A549 (cell line): ENCODE measurements at places on chromosomes 7 and 10.
A peak's percentile ranks its signal among the peaks of the same experiment; 100 is the strongest.

DNA sequence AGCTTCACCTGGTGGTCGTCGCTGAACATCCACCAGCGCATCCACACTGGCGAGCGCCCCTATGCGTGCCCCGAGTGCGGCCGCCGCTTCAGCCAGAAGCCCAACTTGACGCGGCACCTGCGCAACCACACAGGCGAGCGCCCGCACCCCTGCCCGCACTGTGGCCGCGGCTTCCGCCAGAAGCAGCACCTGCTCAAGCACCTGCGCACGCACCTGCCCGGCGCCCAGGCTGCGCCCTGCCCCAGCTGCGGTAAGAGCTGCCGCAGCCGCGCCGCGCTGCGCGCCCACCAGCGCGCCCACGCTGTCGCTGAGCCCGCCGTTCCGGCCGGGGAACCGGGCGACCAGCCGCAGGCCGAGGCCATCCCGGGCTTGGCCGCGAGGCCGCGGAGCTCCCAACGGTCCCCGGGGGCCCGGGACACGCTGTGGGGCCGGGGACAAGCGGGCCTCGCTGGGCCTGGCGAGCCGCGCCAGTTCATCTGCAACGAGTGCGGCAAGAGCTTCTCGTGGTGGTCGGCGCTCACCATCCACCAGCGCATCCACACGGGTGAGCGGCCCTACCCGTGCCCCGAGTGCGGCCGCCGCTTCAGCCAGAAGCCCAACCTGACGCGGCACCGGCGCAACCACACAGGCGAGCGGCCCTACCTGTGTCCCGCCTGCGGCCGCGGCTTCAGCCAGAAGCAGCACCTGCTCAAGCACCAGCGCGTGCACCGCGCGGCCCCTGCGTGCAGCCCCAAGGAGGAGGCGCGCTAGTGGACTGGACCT is 18.4 kb downstream of the ZNF775 start:
- DNase-seq = no peak

DNA sequence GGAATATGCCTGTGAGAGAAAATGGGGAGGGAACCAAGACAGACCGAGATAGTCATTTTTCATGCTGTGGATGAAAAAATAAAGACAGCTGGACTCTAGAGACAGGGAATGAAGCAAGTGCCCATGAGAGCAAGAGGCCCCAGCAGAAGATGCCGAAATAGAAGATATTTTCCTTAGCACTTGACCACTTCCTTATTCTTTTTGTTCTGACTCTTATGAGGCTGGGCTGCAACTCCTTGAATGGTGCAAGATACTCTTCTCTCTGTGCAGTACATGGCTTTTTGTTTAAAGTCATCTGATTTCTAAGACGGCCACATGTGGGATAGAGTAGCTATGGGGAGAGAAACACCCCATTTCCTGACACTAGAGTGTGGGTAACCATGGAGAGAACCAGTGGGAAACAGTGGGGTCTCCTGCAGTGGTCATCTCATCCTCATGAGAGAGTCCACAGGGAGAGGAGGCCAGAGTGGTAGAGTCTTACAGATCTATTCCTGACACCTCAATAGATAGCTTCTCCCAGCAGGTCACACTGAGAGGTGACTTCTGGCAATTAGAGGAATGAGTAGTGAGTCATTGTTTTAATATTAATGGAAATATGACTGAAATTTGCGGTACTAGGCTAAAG is 18.0 kb upstream of the VCL start:
- no peak for DNase-seq

DNA sequence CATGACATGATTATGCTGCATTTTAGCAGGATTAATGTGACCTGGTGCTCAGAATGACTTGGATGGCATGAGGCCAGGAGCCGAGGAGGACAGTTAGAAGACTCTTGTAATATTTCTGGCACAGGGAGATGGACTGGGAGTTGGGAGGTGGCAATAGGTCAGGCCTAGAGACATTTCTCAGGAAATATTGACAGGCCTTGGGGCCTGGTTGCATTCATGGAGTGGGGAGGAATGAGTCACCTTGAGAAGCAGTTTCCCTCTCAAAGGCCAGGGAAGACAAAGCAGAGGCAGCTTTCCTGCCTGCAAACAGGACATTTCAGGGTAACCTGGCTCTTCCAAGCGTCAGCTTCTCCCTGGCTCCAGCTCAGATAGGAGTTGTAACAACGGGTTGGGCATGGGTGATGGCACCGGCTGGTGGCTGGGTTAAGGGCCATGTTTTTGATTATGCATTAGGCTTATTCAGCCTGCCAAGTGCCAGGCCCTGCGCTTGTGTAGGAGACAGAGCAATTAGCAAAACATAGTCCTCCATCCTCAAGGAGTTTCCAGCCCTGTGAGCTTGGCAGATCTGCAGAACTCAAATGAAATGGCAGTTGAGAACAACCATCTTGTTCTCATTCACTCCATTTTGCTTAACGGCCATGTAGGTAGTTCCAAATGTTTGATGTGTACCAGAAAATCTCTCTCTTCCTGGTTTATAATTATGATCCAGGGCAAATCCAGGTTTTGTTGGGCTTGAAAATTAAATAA is 38.2 kb downstream of the HK1 start:
- DNase-seq = no peak

GRCh38 chr7:387132-388022 is 97.4 kb downstream of the FOXL3 start:
- no peak for DNase-seq

- DNase-seq = peak; percentile 32
These were observed 660 bp downstream of the ANKRD16 start for GRCh38 chr10:5888843-5889623.

- DNase-seq = no peak
These were observed 180.7 kb upstream of the KLF14 start for GRCh38 chr7:130914554-130915294.

DNA sequence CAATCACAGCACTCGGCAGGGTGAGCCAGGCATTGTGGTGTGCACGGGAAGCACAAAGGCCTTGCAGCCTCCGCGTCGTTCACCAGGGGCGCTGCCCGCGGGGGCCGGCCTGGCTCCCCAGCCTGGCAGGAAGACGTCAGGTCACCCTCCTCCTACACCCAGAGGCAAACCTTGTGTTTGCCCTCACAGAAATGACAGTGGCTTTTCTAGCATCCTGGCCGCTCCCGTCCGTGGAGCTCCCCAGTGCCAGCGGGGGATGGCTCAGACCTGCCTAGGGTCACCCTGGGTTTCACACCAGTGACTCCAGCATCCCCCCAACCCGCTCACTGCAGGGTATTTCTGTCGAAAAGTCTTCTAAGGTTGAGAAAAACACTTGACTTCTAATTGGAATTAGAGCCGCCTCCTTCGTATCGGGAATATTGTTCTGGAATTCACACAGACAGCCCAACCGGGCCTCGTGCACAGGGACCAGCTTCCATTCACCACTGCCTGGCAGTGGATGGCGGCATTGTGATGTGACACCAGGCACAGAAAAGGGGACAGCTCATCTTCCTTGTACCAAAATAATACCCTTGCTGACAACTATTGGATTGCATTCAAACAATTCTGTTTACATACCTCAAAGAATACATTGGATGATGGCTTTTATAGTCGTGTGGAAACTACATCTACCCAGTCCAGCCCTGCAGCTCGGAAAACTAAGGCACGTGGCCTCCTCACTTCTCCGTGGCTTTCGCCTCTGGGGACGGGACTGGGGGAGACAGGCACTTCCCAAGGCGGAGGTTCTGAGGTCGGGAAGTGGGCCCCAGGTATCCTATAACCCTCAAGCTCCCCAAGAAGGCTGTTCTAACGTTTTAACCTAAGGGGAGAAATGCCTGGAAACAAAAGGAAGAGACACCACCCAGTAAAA is 109.0 kb downstream of the EBF3 start:
- DNase-seq = no peak

DNA sequence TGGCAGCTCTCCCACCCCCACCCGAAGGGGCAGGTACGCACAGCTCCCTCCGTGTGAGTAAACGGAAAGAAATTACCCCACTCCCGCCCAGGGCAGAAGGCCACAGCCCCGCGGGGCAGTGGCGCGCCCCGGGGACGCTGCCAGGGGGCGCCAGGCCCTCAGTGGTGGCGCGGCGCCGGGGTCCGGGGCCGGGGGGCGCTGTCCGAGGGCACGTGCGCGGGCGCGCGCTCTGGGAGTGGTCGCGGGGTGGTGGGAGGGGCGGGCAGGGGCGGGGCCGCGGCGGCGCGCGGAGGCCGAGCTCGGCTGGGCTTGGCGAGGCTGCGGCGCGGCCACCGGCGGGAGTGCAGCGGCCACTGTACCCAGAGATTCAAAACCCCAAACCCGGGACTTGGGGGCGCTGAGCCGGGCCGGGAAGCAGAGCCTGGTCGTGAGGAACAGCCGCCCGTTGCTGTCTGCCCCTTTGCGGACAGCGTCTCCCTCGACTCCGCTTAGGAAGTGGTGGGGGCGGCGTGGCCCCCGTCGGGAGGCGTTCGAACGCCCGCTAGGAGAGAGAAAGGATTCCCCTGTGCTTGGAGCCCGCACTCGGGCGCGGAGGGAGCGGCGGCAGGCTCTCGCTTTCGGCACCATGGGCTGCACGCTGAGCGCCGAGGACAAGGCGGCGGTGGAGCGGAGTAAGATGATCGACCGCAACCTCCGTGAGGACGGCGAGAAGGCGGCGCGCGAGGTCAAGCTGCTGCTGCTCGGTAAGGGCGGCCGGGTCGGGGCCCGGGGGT is at the start of gene GNAI1:
GNAI1 (plus strand) TSS at position 296 of the 773 bp plus-strand sequence; CDS start at position 626, 330 bp downstream.
- DNase-seq = peak; percentile 78

- no peak for DNase-seq
These were observed 556.1 kb upstream of the AUTS2 start for GRCh38 chr7:69042138-69042537.

GRCh38 chr10:21364196-21365114 is 161.0 kb downstream of the SKIDA1 start:
- DNase-seq = peak; percentile 89

DNA sequence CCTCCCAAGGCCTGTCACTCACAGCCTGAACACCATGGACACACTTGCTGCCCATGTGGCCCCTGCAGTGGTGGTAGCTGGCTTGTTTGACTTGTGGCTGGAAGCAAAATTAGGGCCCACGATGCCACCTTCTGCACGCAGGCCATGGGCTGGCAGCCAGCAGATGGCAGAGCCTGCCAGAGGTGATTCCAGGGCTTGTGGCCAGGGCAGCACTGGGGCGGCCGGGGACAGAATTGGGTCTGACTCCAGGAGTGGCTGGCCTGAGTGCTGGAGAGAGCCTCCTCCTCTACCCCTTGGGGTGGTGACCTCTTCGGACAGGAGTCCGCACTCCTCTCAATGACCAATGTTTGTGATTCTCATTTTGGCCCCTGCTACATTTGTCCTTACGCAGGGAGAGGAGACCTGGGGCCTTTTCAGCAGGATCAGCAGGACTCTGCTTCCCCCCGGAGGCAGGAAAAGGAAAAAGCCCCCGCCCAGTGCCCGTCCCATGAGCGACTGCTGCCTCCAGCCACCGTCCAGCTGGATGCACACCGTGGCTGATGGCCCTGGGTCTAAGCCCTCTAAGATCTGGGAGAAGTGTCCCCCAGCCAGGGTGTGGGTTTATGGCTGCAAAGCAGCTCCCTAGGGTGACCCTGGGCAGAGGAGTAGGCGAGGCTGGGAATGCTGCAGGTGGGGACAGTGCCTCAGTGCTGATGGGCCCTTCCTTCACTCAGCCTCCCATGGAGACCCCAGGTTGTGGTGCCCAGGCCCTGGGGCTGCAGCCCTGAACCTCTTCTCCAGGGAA is 26.5 kb downstream of the DNAJB12 start:
- peak; percentile 63 for DNase-seq

DNA sequence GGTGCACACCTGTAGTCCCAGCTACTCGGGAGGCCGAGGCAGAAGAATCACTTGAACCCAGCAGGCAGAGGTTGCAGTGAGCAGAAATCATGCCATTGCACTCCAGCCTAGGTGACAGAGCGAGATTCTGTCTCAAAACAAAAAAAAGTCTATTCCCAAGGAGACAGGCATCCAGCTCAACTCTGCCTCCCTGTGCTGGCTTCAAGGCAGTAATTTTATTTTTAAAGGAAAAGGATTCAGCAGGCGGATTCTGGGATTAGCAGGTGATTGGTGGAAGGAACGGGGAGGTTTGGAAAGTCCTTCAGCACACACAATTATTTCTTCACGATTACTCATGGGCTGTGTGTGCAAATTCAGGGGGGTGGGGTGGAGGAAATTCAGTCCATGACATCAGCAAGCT is 242.9 kb downstream of the PAXIP1 start:
- no peak for DNase-seq

- no peak for DNase-seq
These were observed 26.6 kb downstream of the PFKP start for GRCh38 chr10:3093996-3094395.

- peak; percentile 89 for DNase-seq
These were observed 177.1 kb upstream of the SVIL start for GRCh38 chr10:29811751-29812427.

GRCh38 chr7:106767498-106768323 is 97.4 kb upstream of the PIK3CG start:
- no peak for DNase-seq

DNA sequence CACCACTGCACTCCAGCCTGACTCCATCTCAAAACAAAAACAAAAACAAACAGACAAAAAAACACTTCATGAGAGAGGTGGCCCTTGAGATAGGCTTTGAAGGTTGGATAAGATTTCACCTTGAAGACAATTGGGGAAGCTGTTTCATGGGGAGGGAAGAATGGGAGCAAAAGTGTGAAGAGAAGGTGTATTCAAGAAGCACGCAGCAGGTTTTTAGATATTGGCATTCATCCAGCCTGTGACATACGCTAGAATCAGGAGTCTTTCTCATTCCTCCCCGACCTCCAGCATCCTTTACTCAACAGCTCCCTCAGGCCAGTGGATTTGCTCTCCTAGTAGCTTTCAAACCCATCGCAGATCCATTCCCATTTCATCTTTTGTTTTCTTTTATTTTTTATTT is 116.3 kb upstream of the FAM171A1 start:
- no peak for DNase-seq

DNA sequence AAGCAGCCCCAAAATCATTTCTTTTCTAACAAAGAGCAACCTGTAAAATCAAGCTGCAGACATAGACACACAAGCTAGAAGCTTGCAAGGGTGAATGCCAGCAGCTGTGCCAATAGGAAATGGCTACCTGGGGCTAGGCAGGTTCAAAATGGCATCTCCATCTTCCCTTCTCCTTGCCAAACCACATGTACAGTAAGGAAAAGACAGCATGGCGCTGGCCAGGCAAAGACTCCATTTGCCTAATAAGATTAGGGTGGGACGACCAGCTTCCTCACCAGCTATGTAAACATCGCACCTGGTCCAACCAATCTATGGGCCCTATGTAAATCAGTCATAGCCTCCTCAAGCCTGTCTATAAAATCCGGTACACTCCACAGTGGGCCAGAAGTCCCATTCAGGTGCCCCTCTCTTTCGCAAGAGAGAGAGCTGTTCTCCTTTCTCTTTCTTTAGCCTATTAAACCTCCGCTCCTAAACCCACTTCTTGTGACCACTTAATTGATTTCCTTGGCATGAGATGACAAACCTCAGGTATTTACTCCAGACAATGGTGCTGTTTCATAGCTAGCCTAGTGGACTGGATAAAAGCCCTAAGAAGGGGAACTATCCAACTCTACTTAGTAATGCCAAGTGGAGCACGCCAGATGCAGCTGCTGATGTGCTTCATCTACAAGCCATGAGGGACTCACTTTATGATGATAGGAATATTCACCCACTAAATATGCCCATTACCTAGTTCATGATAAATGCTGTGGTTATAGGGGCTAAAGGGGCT is 44.1 kb downstream of the HTR7 start:
- DNase-seq = no peak

GRCh38 chr7:95772298-95772770 is at the start of gene DYNC1I1:
TSS of gene DYNC1I1 (plus strand) at chr7:95772554. CDS start at chr7:95804730, 32,176 bp downstream.
- DNase-seq = peak; percentile 57

- no peak for DNase-seq
These were observed 68.3 kb downstream of the HYCC1 start for GRCh38 chr7:22945584-22945983.

- DNase-seq = no peak
These were observed 37.2 kb upstream of the CCDC7 start for GRCh38 chr10:32408690-32409089.
